Stimulated activated CD4-positive, alpha-beta T cell treated with anti-CD3 and anti-CD28 coated beads, Interleukin-12 subunit alpha, Interleukin-12 subunit beta, amount 100 ng/mL, for 24 hours (primary cell): ENCODE measurements at places on chromosomes 1 and 21.

DNA sequence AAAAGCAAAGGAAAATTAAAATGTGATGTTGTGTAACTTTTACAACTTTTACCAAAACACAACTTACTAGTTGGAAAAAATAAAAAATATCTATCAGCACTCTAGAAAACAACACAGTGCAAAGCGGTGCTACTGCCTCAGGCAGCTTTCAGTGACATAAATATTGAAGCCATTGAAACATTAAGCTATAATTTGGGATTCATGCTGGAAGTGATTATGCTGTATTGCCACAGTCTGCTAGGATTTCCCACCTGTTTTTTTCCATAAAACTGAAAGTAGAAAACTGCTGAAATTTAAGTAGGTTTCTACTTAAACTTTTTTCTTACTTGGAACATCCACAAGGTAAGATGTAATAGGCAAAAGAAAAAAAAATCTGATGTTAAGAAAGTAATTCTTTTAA is 674.4 kb downstream of the KCNT2 start:
- no peak for DNase-seq

DNA sequence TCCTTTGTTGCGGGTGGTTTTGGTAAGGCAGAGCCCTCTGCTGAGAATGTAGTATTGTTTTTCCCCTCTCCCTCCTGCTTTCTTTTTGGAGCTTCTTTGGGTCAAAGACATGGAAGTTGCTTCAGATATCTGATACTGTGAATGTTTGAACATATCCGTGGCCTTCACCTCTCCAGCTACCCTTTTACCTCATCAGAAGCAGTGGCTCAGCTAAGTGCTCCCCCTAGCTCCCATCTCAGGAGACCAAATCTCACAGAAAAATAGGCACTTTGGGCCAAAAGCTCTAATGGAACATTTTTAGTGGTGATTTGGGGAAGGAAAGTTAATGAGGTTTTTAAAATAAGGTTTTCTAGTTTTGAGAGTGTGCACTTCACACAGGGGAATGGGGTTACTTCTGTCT is 6.3 kb downstream of the TMEM200B start:
- no peak for DNase-seq

DNA sequence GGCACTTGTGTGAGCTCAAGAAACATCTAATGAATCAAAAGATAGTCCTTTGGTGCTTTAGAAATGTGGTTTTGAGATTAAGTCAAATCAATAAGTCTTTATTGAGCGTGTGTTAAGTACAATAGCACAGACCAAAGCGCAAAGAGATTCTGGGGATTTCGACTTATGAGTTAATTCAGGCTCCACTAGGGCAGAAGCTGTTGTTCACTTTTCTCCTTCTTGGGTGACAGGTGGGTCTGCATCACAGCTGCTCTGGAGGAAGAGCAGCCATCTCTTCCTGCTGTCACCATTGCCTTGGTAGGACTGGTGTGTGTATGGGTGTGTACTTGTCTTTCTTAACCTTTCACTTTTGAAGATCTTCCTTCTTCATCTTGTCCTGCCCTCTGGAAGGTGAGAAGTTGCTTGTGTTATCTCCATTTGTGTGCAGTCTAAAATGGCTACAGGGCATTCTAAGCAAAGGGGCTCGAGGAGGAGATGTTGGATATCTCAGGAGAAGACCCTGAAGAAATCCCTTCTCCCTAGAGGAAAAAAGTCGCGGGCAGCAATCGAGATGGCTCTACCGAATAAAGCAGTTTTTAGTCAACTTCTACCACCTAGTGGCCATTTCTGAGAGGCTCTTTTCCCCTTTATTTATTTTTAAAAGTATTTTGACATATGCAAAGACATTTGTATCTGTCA is 22.9 kb upstream of the DISC1 start:
- DNase-seq = no peak

DNA sequence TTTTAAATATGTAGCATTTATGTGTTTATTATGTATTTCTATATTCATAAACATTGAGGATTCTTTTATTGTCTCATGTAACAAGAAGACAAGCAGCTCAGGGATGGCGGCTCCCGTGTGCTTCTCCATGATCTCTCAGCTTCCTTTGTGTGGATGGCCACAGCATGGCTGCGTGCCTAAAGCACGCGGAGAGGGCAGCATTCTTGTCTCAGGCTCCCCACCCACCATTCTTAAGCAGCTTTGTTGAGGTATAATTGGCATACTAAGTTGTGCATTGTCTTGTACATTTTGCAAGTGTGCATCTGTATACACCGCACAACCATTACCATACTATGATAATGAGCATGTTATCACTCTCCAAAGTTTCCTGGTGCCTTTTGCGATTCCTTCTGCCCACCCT is 81.6 kb downstream of the CAMTA1 start:
- DNase-seq = no peak
